ENCODE measurements at places on chromosomes 16 and 17. TPM values are rescaled to one million over a fixed set of nuclear protein-coding genes. Genes with fewer than 3 reads are reported as not detected.

CA7 gene
- total RNA-seq = not detected

OTOP2 gene
- total RNA-seq = not detected

HS3ST6 gene
- total RNA-seq = not detected

BEAN1 gene
- total RNA-seq = 2.4 TPM

CRYBA1 gene
- not detected for total RNA-seq

ZNF750 gene
- not detected for total RNA-seq

ARHGDIG gene
- 9.3 TPM for total RNA-seq

CLEC10A gene
- 5.4 TPM for total RNA-seq

NEUROD2 gene
- total RNA-seq = not detected

SUMO2 gene
- 217 TPM for total RNA-seq

CORO6 gene
- 93.2 TPM for total RNA-seq

KCNG4 gene
- not detected for total RNA-seq

MYH1 gene
- not detected for total RNA-seq

METTL26 gene
- total RNA-seq = 53.5 TPM

TMED6 gene
- not detected for total RNA-seq

TEX14 gene
- total RNA-seq = 0.30 TPM

C16orf92 gene
- not detected for total RNA-seq

TMEM92 gene
- total RNA-seq = not detected

PPP1R27 gene
- total RNA-seq = not detected

TSPOAP1 gene
- 12.1 TPM for total RNA-seq

LLGL1 gene
- 8.4 TPM for total RNA-seq

FGF11 gene
- 11.7 TPM for total RNA-seq

PPY gene
- total RNA-seq = not detected

HBA2 gene
- total RNA-seq = 86.1 TPM

METTL9 gene
- 43.7 TPM for total RNA-seq

IRX5 gene
- total RNA-seq = 13.2 TPM

TOP2A gene
- 3.0 TPM for total RNA-seq

SMTNL2 gene
- total RNA-seq = 48.6 TPM

ADAD2 gene
- not detected for total RNA-seq

ITGAL gene
- 4.2 TPM for total RNA-seq

HMOX2 gene
- total RNA-seq = 126 TPM

TBX2 gene
- total RNA-seq = 12.1 TPM

TBC1D3L gene
- total RNA-seq = 6.7 TPM

FN3K gene
- 78.3 TPM for total RNA-seq

BORCS6 gene
- 9.2 TPM for total RNA-seq

RAB26 gene
- 0.87 TPM for total RNA-seq

NPIPB13 gene
- 4.5 TPM for total RNA-seq

CIBAR2 gene
- total RNA-seq = not detected

TANGO6 gene
- 9.3 TPM for total RNA-seq

MRPS34 gene
- 80.8 TPM for total RNA-seq

TNFSF13 gene
- 13.5 TPM for total RNA-seq

SLC12A3 gene
- not detected for total RNA-seq

ERN2 gene
- total RNA-seq = not detected

GJD3 gene
- 0.92 TPM for total RNA-seq

ARL17B gene
- total RNA-seq = 14.9 TPM

RCVRN gene
- total RNA-seq = not detected

SLFN5 gene
- 11.2 TPM for total RNA-seq

MYH8 gene
- not detected for total RNA-seq

DPEP3 gene
- not detected for total RNA-seq

KRTAP16-1 gene
- total RNA-seq = not detected

HBA1 gene
- total RNA-seq = 91.7 TPM
